ENCODE measurements at places on chromosomes 12 and 14.

DNA sequence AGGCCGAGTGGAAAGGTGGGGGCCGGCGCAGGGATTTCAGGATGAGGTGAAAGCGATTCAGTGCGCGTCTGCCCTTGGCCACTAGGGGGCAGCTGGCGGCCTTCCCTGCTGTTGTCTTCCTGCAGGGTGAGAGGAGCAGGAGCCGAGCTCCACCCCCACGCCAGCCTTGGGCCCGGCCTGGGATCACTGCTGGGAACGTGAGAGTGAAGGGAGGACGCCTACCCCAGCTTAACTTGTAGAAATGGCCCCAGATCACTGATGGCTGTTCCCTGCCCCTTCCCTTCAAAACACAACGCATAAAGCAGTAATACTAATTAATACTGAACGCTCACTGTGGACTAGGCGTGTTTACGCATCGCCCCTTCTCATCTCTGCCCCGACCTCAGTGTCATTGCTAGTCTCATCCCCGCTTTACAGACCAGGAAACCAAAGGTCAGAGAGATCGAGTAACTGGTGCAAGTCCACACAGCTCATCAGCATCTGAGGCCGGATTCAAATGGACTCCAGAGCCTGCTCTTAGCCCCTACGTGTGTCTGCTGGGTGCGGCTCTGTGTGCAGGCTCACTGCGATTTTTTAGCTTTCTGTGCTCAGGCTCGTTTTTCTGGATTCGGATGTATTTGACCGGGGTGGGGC is 24.3 kb downstream of the MVK start:
- DNase-seq: peak; percentile 53

DNA sequence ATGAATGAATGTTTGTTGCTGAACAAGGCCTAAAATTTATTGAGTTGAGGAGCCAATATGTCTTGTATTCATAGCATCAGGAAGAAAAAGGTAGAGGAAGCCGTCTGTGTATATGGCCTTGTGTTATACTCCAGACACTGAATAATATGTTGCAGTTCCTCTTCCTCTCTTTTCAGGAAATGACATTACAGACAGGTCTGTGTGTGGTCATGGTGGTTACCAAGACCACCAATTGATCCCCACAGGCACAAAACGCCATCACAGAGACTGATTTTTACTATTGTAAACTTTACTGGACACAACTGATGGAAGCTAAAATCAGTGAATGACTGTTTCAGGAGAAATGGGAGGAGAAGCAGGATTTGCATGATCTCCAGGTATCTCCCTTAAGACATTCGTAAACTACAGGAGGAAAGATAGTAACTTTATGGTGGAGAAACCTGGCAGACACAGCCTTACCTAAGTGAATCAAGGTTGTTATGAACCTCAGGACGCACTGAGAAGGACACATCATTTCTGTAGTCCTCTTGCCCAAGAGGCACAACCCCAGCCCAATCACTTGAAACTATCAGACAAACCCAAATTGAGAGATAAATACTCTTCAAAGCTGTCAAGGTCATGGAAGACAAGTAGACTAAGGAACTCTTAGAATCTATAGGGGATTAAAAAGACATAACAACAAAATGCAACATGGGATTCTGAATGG is 334.1 kb upstream of the RGS6 start:
- no peak for DNase-seq

- no peak for DNase-seq
Measured at GRCh38 chr14:105817971-105818711, 291.8 kb downstream of the TMEM121 start.

DNA sequence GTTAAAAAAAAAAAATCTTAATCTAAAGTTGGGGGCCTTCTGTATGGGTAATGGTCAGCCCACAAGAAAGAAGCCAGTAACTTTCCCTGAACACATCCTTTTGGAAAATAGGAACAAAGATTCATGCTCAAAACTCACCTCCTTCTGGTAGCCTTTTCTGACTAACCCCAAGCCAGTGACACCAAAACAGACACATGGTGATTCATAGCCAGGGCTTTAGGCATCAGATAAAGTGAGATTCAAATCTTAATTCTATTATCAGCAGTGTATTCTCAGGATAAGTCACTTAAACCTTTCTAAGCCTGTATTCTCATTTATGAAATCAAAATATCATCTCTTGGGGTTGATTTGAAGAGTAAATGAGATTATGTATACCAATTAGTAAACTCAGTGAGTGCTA is 4.9 kb downstream of the ATP5MC2 start:
- no peak for DNase-seq

- DNase-seq: peak; percentile 51
Measured at GRCh38 chr14:76904740-76905569, 78.7 kb downstream of the LRRC74A start.

GRCh38 chr12:67155863-67156262 is 113.3 kb upstream of the CAND1 start:
- no peak for DNase-seq

DNA sequence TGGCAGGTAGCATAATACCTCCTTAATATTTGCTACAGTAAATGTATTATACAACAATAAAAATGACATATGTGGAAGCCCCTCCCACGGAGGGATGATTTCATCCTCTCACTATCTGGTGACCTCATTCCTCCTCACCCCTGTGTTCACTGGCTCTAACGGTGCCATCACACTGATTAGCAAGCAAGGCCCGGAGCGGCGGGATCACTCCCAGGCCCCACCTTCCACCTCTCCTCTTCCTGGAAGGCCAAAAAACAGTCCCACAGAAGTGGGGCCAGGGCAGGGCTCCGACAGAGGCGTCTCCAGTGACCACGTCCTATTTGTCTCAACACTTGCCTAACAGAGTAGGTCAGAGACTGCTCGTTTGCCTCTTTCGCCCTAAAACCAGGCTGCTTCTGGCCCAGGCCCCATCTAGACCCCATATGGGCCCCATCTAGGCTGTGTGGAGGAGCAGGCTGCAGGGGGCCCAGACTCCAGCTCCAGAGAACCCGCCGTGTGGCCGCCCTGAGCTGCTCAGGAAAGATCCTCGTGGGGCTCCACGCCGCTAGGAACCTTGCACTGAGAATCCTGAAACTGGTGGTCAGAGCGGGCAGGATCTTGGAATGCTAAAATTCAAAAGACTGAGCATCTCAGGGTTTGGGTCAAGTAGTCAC is 3.7 kb downstream of the SELPLG start:
- peak; percentile 50 for DNase-seq

- DNase-seq: no peak
Measured at GRCh38 chr14:44798386-44799242, 163.1 kb downstream of the KLHL28 start.

DNA sequence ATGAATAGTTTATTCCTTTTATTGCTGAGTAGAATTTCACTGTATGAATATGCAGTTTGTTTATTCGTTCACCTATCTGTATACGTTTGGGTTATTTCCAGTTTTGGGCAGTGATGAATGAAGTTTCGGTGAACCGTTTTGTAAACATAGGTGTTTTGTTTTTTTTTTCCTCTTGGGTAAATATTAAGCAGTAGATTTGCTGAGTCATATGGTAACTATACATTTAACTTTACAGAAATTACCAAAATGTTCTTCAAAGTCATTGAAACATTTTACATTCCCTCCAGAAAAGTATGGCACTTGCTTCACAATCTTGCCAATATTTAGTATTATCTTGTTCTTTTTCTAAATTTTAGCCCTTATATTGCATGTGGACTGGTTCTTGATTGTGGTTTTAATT is 3.8 kb upstream of the ABCC9 start:
- no peak for DNase-seq

GRCh38 chr14:54048736-54049135 is 92.1 kb upstream of the BMP4 start:
- no peak for DNase-seq

- DNase-seq: peak; percentile 80
Measured at GRCh38 chr14:58199726-58200479, at the start of gene ACTR10. Gene ACTR10, plus strand, starts transcription at chr14:58200149. Its CDS starts 69 bp downstream, at chr14:58200218.

DNA sequence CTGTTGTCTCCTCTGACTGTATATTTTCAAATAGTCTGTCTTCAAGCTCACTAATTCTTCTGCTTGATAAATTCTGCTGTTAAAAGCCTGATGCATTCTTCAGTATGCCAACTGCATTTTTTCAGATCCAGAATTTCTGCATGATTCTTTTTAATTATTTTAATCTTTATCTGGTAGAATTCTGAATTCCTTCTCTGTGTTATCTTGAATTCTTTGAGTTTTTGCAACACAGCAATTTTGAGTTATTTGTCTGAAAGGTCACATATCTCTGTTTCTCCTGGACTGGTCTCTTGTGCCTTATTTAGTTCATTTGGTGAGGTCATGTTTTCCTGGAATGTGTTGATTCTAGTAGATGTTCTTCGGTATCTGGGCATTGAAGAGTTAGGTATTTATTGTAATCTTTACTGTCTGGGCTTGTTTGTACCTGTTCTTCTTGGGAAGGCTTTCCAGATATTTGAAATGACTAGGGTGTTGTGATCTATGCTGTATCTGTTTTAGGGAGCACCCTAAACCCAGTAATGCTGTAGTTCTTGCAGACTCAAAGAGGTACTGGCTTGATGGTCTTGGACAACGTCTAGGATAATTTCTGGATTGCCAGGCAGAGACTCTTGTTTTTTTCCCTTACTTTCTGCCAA is 193.8 kb upstream of the NPAS3 start:
- DNase-seq: no peak

GRCh38 chr12:64065881-64066451 is 156.1 kb downstream of the KICS2 start:
- DNase-seq: no peak

GRCh38 chr12:49296836-49297694 is 2.1 kb downstream of the PRPH start:
- DNase-seq: peak; percentile 38

GRCh38 chr14:65637780-65638179 is 225.2 kb downstream of the FUT8 start:
- peak; percentile 4 for DNase-seq

DNA sequence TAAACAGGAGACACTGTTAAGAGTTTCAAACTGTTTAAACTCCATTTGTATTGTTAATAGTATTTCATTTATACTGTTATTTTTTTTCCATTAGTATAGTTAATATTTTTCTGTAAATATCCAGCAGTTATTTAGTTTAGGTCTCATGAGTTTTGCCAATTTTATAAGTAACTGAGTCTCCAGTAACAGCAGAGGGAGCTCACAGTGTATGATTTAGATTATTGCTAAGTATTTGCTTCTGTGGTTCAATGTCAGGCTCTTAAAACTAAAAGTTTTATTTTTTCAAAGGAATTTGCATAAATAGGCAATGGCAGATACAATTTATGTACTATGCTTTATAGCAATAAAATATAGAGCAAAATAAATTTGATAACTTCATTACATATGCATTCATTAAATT is 209.7 kb downstream of the ATXN7L3B start:
- no peak for DNase-seq

GRCh38 chr14:105019861-105020814 is 745 bp downstream of the CDCA4 start:
- DNase-seq: peak; percentile 24

- DNase-seq: peak; percentile 82
Measured at GRCh38 chr14:99271951-99272631, at the start of gene BCL11B. Gene BCL11B, minus strand, starts transcription at chr14:99272197. Its CDS starts 979 bp downstream, at chr14:99271218.

DNA sequence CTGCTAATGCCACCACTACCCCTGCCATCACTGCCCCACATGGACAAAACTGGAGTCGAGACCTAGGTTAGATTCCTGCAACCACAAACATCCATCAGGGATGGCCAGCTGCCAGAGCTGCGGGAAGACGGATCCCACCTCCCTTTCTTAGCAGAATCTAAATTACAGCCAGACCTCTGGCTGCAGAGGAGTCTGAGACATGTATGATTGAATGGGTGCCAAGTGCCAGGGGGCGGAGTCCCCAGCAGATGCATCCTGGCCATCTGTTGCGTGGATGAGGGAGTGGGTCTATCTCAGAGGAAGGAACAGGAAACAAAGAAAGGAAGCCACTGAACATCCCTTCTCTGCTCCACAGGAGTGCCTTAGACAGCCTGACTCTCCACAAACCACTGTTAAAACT is 7.1 kb upstream of the OAS2 start:
- DNase-seq: no peak

DNA sequence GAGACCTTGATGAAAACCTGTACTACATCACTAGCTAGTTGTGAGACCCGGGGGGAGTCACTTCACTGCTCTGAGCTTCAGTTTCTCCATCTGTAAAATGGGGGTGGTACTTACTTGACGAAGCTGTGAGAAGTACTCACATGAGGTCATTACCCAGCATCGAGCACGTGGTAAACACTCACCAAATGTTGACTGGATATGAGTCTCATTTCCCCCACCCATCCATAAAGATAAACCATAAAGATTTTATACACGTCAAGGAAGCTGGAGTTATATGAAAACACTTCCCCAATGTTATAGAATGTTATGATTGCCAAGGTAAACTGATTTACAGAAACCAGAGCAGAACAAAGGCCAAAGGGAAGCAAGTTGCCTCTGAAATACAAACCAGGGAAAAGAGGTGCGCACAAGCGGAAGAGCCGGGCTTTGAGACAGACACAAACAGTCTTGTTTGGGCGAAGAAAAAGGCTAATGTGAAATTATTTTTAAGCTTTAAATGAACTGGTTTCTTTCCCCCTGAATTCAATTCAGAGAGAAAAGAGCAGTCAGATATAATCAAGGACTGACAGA is 536.8 kb downstream of the MED13L start:
- no peak for DNase-seq

- no peak for DNase-seq
Measured at GRCh38 chr12:6378709-6379472, 3.5 kb upstream of the SCNN1A start.

DNA sequence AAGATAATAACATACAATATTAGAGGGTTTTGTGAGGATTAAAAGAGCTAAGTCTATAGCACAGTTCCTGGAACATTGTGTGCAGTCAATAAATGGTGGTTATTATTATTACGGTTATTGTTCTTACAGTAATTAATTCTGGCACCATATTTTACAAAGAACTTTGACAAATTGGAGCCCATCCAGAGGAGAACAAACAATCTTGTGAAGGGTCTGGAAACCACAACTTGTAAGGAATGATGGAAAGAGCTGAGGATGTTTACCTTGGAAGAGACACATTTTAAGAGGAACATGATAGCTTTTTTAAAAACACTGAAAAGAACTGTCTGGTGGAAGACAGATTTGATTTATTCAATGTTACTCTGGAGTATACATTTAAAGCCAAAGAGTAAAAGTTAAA is 150.5 kb upstream of the KRR1 start:
- DNase-seq: no peak

GRCh38 chr12:88308825-88309224 is 166.7 kb downstream of the TMTC3 start:
- no peak for DNase-seq

DNA sequence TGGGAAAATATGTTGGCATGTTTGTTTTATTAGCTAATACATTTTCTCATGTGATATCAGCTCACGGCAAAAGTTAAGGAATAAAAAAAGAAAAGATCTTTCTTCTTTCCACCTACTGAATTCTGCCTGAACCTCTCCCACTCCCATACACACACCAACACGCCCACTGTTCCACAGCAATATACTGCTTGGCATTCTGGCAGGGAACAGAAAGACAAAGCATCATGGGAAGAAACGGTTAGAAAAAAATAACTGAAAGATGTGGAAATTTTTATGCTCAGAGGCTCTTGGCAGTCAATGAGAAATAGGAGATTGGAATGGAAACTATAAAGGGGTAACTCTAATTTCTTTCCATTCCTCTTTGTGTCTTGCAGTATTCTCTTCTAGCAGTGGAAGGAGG is 268.5 kb downstream of the FOXG1 start:
- no peak for DNase-seq
